ENCODE measurements at places on chromosomes 7 and 10.

- DNase-seq, result no peak
Observed at GRCh38 chr7:116502201-116503096, 2.9 kb downstream of the CAV2 start.

GRCh38 chr10:84665883-84666463, 337.6 kb downstream of the CCSER2 start:
- no peak for DNase-seq

GRCh38 chr10:106547047-106547635, 617.4 kb downstream of the SORCS1 start:
- DNase-seq, result no peak

GRCh38 chr10:6987536-6987945, 407.5 kb upstream of the PRKCQ start:
- no peak for DNase-seq

DNA sequence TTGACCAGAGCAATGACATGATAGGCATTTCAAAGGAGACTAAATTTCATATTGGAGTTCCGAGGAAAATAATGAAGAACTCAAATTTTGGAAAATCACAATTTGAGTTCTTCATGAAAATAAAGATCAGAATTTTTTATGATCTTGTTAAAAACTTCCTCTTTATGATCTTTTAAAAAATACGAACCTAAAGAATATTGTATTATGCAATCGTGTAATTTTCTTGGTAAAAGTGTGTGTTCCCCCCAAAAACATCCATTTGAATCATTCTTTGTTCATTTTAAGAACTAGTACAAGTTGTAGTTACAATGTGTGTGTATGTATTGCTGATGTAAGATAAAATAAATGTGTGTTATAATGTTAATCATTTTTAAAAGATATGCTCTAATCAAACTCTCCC, 79.3 kb upstream of the PDK4 start:
- DNase-seq, result no peak

DNA sequence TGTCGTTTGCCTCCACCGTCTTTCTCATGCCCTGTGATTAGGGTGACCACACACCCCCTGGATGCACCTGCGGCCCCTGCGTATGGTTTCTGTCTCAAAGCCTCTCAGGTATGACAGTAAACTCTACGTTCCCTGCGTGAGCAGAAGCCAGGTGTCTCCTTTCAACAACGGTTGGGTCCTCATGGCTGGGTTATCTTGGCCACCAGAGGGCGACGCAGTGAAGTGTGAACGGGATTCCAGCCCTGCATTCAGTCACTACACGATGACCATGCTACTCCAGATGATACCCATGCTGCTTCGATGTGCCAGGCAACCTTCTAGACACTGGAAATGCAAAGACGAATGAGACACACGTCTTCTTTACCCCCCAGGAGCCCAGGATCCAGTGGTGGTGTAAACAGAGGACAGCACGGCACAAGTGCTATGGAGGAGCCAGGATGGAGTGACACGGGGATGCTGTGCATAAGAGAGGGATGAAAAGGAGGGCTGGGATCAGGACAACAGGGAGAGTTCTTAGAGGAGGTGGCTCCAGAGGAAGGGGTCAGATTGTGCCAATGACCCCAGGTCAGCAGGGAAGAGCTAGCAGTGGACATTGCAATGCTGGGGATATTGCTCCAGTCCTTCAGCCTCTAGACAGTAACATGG, 228.1 kb upstream of the PFKP start:
- no peak for DNase-seq

Data from stimulated activated CD8-positive, alpha-beta memory T cell treated with anti-CD3 and anti-CD28 coated beads, Interleukin-2, amount 100 ng/mL, for 1 hour (primary cell).